ENCODE measurements at places on chromosomes 4 and X.

- peak; percentile 72 for DNase-seq
These were observed at the start of gene WWC2 for GRCh38 chr4:183098723-183099536. TSS of gene WWC2 (plus strand) at chr4:183099257. CDS start at chr4:183099492, 235 bp downstream.

DNA sequence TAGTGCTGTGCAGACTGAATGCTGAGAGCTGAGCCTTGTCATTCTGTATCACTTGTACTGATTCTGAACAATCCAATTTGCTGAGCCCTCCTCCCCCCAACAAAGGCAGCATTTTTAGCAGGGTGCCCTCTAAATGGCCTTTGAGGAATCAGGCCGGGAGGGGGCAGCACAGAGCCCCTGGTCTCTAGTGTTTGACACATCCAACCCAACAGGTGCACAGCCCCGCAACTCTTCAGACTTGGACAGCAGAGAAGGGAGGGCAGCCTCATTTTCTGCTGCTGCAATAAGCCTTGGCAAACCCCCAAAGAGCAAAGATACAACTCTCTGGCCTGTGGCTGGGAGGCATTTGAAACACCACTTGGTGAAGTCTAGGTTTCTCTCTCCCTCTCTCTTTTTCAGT is 3.4 kb downstream of the ATP1B4 start:
- peak; percentile 10 for DNase-seq

DNA sequence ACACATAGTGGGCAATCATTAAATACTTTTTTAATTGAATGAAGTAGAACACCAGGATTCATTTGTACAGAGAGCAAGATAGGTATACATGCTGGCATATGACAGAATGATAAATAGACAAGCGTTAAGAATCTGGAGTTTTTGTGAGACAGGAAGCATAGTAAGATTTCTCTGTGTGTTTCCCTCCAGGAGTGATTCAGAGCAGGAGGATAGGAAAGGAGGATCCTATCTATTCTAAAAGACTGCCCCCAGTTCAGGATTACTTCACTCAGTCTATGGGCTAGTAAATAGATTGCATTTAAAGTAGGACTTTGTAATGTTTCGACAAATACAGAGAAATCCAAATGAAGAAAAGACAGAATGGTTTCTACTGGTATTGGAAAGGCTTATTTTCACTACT is 423.7 kb downstream of the PDGFC start:
- no peak for DNase-seq

- DNase-seq, result no peak
These were observed 252.5 kb downstream of the DTHD1 start for GRCh38 chr4:36533944-36534343.

GRCh38 chr4:114613560-114613959 is 15.0 kb downstream of the UGT8 start:
- no peak for DNase-seq

DNA sequence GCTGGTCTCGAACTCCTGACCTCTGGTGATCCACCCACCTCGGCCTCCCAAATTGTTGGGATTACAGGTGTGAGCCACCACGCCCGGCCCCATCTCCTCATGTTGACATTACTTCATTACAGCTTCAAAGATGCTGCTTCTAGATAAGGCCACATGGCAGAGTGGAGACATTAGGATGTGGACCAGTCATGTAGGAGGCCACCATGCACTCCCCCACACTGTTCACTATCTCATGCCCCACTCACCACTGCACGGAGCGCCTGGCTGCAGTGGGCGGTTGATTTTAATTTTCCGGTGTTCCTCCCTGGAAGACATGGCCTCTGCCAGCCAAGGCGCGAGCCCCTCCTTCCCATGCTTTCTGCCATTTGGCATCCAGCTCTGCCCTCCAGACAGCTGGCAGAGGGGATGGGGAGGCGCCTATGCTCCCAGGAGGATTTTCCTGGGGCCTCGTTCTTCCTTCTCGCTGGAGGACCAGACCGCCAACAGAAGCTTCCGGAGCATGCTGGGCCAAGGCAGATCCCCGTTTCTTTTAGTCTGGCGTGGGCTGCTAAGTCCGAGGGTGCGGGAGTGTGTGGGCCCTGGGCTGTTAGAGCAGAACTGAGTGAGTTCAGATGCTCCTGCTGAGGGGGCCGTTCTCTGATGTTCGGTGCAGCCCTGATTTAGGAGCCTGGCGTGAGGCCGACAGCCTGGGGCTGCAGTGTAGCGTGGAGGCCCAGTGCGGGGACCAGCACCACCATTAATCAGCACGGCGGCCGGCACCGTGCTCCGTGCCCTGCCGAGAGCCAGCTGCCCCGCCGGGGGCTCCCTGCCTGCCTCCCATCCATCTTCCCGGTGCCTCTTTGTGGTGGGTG is 93.1 kb downstream of the SORCS2 start:
- DNase-seq, result no peak

DNA sequence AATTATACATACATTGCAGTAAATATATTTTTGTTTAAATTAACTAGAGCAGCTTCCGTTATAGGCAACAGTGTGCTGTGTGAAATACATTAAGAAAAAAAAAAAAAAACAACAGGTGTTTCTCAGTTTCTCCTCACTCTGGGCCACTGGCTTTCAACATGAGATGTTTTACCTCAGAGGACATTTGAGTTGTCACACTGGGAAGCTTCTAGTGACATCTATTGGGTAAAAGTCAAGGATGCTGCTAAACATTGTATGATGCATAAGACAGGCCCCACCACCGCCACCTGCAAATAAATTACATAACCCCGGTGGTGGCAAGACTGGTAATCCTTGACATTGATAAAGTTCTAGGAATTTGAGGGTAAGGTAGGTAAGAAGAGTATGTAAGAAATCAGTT is 1512.2 kb downstream of the C4orf33 start:
- no peak for DNase-seq

DNA sequence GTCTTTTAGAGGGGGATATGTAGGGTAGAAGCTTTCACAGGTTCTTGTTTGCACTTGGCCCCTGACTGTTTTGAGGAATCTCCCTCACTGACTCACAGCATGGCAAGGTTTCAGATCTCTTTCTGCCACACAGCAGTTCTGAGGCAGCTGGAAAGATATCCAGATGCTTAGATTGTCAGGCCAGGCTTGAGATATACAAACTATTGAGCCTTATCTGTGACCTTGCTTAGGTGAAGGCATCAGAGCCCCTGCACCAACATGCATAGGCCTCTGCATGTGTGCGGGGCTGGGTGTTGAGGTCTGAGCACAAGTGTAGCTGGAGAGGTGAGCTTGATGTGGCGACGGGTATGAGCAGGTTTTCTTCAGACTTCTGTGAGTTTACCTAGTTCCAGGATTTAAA is 80.9 kb upstream of the MSANTD1 start:
- no peak for DNase-seq

GRCh38 chr4:109815151-109816081 is at the start of gene GAR1:
TSS of gene GAR1 (plus strand) at chr4:109815762. CDS start at chr4:109816165, 403 bp downstream.
- peak; percentile 87 for DNase-seq

GRCh38 chr4:26837993-26838842 is 22.4 kb upstream of the STIM2 start:
- DNase-seq, result no peak

DNA sequence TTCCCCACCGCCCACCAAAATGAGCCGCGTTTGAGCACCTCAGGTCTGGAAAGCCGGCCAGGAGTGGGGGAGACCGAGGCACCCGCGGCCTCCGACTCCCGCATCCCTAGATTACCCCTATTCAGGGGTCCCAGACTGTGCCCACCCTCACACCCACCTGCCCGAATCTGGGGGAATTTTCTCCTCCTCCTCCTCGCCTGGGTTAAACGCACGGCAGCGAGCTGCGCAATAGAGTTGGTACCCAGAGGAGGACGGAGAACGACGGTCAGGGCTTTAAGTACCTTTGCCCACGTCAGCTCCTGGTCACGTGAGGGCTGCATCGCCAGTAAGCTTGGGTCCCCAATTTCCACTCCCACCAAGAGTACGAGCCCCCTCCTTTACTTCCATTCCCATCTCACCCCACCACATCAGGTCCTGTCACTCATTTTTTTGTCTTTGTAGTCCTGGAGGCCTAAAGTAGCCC is at the start of gene ARMCX2:
TSS of gene ARMCX2 (minus strand) at position 250 of the 463 bp plus-strand sequence. CDS start 2,262 bp downstream, outside the sequence.
- no peak for DNase-seq

DNA sequence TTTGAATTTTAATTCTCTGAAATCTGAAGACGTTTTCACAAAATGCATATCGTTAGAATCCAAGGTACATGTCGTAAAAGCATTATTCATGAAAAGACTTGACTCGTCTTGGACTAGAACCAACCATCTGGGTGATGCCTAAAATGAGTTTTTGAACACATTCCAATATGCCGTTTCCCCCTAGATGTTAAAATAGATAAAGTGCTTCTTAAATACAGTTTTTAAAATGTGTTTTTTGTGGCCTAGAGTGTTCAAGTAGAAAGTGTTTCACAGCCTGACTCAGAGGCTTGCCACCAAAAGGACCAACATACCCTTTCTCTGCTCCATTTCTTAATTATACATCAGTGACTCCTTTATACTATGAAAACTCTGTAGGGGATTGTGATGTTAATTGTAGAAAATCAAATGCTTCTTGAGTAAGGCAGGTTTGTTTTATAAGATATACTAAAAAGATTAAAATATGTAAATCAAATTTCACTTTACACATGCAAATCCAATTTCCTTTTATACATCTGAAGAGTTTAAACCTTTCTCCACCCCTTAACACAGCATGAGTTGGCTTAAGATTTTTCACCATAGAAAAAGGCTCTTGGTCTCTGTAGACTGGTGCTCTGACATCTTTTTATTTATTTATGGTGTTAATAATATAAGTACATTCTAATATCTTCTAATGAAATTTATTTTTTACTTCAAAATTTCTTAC is 48.4 kb downstream of the PRKG2 start:
- DNase-seq, result no peak

GRCh38 chr4:1592709-1593417 is 91.2 kb downstream of the FAM53A start:
- no peak for DNase-seq

DNA sequence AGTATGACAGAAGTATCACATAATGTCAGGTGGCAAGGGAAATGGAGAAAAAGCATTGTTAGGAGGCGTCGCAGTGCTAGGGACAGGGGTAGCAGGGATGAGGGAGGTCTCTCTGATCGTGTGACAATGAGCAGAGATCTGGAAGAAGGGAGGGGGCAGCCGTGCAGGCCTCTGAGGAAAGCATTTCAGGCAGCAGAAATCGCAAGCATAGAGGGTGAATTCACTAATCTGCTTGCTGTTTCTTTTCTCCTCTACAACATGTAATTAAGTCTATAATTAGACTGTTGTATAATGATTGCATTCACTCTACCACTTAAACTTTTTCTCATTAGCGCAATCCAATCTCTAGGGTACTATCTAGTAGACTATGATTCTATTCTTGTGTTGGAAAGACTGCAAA is 9.1 kb downstream of the CYP4V2 start:
- DNase-seq, result no peak

DNA sequence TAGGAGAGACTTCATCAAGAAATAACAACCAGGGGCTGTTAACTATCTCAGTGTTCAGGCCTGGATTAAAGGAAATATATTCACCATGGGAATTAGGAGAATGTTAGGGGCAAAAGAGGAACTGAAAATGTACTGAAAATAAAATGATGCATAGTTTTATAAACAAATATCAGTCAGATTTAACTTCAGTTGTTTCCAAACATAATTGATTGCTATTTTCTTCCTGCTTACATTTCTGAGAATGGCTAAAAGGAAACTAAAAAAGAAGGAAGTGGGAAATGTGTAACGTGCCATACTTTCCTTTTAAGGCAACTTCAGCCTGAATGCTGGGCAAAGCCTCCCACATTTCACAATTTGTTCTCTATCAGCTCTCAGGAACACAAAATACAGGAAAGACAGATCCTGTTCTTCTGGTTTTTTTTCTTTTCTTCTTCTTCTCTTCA is 178.1 kb downstream of the MAML3 start:
- peak; percentile 81 for DNase-seq

All from CD14-positive monocyte (primary cell).